ENCODE measurements at places on chromosomes 5 and 9.

GRCh38 chr5:58622936-58623871, 40.3 kb downstream of the RAB3C start:
- no peak for DNase-seq

- no peak for DNase-seq
These were observed 114.3 kb upstream of the IL12B start for GRCh38 chr5:159444441-159445082.

- DNase-seq: peak; percentile 50
These were observed 102.5 kb upstream of the GABRP start for GRCh38 chr5:170681013-170681433.

- DNase-seq: no peak
These were observed 60.5 kb downstream of the SYK start for GRCh38 chr9:90861826-90862740.

DNA sequence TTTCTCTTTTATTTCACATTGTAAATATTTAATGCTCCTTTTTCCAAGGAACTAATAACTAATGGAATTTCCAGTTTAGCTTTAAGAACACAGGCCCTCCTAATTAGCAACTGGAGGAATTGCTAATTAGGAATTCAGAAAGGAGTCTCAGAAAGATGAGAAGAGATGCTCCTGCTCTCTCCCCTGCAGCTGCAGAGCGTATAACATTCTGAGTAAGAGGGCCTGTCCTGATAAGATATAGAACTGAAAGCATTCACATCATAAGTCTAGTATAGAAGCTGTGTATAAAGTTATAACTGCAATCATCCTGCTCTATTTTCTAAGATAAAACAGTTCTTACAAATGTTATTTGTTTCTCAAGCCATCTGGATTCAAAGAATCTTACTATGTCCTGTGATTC, 83.2 kb downstream of the DTWD2 start:
- DNase-seq: no peak

DNA sequence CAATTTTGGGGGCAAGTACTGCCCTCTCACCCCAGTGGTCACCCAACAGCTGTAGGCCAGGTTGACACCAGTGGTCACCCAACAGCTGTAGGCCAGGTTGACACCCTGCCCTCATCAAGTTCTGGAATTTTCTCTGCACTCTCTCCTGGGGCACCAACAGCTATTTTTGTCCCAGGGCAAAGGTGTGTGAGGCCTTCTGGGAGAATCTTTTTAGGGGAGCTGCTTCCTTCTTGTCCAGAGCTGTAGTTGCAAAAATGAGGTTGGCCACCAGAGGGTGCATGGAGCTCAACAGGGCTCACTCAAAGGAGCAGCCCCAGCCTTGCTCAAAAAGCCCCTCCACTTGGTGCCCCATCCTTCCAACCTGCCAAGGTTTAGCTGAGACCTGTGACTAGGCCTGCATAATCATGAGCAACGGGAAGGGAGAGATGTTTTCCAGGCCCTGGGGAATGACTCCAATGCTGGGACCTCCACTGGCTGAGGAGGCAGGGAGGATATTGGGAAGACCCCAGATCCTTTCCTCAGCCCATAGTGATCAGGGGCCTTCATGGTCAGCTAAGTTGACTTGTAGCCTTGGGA, 10.6 kb upstream of the P4HA2 start:
- no peak for DNase-seq

DNA sequence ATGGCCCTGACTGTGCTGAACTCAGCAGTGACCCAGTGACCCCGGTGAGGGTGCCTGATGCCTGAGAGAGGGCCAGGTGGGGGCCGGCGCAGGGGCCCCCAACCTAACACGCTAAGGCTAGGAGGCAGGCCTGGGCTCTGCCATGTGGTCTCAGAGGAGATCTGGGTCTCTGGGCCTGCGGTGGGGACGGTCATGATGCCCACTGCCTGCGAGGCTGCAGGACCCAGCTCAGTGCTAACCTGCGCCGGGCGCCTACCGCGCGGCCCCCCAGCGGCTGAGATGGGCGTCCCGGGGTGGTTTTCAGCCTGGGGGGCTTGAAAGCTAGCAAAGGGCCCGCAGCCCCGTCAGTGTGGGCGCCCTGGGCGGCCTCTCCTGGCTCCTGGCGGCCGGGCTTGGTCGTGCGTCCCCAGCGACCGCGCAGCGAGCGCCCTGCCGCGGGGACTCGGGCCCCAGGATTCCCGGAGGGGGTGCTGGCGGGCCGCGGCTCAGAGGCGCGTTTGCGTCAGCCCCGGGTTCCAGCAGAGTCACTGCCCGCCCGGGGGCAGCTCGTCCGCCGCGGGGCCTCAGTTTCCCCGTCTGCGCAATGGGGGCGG, 2.5 kb downstream of the EGFL7 start:
- no peak for DNase-seq

GRCh38 chr5:110751902-110752762, 13.3 kb downstream of the SLC25A46 start:
- DNase-seq: no peak

- DNase-seq: no peak
These were observed 38.5 kb downstream of the ABITRAM start for GRCh38 chr9:108972626-108973209.

DNA sequence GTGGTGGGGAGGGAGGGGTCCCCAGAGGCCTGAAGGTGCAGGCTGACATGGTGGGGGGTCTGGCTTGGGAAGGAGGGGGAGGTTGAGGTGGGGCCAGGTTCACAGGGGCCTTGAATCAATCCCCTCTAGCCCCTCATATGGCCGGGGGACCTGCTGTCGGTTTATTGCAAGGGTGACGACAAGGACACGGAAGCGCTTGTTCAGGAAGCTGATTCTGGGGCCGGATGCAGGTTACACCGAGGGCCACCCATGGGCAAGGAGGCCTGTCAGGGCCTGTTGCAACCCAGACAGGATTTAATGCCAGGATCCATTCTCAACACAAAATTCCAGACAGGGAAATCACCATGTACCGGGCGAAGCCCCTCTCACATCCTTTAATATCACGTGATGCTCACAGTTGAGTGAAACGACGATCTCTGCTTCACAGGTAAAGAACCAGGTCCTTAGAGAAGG, 41.6 kb upstream of the SYNPO start:
- DNase-seq: no peak

GRCh38 chr5:133113331-133114061, 61.7 kb downstream of the HSPA4 start:
- DNase-seq: no peak

DNA sequence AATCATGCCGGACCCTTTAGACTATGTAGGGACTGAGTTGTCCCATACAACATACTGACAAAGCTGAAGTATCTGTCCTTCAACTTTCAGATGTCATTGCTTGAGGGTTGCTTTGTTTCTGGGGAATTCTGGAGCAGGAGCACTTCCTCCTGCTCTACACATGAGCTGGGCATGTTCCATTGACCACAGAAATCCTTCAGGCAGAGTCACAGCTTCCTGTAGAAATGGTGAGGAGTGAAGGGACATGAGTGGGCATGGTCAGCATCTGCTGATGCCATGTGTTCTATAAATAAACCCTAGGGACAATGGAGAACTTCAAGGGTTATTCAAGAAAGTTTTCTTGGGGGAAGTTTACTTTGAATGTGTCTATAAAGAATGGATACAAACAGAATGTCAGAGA, 296.6 kb upstream of the FBXL7 start:
- no peak for DNase-seq

DNA sequence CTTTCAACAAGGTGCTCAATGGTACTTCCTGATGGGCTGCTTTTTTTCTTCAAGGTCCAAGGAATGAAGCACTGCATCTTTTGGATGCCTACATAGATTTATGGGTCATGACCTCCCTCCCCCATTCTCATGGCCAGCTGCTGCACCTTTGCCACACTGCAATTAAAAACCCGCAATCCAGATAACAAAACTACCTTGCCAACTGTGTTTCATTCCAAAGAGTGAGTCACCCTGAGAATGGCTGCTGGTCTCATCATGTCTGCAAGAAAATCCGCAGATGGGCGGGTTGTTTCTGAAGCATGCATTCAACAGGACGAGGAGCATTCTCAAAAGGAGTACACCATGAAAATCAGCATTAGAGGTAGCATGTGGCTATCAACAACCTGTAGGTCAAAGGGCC, 139.8 kb downstream of the ELAVL2 start:
- DNase-seq: no peak

DNA sequence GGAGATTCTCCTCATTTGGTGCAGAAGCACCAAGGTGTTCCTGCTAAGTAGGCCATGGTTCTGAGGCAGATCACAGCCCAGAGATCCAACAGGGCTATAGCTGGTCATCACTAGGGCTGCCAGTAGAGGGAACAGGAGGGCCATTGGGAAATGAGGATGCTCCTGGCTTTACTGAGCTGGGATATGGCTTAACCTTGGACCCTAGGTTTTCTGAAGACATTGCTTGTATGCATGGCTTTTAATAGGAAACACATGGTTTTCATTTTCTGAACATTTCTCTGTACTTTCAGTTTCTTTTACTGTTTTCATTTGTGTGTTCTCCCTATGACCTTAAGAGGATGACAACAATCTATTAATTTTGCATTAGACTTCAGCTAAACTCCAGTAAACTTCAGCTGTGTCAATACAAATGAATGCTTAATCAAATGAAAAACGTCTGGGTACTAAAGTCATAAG, at the start of gene IFNW1:
Gene IFNW1, minus strand, starts transcription at position 406 of the 456 bp plus-strand sequence. Its CDS starts 262 bp downstream, at position 144.
- DNase-seq: no peak

- no peak for DNase-seq
These were observed 51.0 kb downstream of the KIF4B start for GRCh38 chr5:155064580-155064979.

GRCh38 chr5:112653638-112654205, 84.0 kb upstream of the APC start:
- DNase-seq: no peak

- no peak for DNase-seq
These were observed 9.6 kb upstream of the CCDC112 start for GRCh38 chr5:115306011-115306536.

DNA sequence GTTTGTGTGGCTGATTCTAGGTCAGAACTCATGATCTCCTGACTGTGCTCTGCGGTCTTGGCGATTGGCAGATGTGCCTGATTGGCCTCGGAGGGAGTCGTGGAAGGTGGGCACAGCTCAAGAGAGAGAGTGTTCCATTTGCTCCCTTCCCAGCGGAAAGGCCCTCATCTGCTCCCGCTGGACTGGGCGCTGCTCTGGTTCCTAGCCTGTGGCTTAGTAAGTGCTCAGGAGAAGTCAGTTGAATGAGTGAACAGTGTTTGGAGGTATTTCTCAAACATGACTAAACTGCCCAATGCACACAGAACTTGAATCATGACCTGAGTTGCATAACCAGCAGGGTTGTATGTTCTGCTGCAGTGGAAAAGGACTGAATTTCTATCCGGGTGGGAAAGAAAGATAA, 120.2 kb upstream of the PITX1 start:
- no peak for DNase-seq

- DNase-seq: no peak
These were observed 21.7 kb downstream of the CXXC5 start for GRCh38 chr5:139669662-139670368.

DNA sequence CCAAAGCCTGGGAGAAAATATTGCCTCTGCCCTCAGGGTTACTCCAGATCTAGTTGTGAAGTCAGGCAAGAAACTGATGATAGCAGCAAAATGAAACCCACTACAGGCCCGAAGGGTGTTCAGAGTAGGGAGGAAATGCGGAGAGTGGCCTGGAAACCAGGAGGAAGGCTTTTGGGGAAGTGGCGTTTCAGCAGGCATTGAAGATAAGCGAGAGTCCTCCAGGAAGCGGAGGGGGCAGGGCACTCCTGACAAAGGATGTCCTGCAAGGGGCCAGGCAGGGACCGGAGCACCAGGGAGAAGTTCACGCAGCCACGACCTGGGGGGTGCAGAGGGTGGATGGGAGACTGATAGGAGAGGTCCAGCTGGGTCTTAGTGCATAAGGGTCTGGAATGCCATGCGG, 7.8 kb upstream of the FOXI1 start:
- no peak for DNase-seq

DNA sequence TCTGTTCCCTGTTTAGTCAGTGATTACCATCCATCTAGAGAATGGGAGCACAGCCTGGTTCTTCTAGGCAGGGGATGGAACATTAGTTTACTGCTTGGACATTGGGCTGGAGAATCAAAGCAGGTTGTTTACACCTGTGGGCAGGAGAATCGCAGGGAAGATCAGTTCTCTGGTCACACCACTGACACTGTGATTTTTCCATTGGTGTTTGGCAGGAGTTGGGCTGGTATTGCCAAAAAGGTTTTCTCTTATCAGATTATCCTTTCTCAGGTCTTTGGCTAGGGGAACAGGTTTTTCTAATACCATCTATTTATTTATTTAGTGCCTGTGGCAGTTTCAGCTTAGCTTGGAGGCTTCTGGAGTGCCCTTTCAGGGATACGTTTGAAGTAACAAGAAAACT, 219.3 kb upstream of the GRIN3A start:
- no peak for DNase-seq

DNA sequence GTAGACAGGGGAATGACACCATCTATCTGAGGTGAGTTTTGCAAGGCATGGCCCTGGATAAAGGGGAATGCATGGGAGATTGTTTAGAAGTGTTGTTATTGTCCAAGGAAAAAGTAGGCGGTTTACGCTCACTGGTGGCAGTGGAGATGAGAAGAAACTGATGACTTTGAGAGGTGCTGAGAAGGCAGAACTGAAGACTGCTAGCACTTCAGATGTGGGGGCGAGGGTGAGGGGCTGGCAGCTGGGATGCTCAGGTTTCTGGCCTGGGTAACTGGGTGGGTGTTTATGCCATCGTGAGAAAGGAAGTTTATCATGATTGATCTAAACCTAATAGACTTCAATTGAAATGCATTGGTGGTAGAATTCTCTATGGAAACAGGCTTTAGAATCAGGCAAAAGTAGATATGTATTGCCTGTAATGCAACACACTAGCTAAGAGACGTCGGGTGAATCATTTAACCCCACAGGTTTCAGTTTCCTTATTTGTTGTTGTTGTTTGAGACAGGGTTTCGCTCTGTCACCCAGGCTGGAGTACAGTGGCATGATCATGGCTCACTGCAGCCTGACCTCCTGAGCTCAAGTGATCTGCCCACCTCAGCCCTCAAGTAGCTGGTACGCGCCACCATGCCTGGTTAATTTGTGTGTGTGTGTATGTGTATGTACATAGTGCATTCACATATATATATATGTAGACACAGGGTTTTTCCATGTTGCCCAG, 123.5 kb downstream of the SLC24A2 start:
- no peak for DNase-seq

DNA sequence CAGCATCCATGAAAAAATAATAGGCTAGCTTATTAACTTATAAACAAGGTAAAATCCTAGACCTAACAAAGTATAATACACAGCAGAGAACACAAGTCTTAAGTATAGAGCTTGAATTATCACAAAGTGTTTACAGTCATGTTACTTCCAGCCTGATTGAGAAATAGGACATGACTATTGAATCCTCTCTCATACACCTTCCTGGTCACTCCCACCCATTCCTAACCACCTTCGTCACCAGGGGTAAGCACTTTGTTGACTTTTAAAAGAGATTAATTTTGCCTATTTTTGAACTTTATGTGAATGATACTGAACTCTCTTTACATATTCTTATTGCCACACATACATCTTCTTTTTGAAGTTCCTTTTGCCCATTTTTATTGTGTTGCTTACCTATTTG, 325.8 kb downstream of the PJA2 start:
- no peak for DNase-seq

DNA sequence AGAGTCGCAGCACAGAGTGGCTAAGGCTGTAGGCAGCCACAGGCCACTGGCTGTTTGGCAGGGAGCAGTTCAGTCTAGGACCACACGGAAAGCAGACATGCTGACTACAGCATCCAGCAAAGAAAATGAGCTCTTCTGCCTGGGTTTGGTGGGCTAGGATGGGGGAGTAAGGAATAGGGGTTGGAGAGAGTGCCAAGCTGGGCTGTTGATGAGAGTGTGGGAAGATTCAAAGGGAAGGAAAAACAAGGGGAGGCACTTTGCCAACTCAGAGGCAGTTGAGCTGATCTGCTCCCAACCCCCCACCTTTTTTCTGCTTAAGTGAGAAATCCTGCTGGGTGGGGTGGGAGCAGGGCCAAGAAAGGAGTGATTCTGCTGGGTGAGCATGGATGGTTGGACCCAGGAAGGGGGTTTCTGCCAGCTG, 35.9 kb downstream of the SVEP1 start:
- DNase-seq: no peak
